Cerebellar nuclear complex (tissue), 1 donor: ENCODE measurements at places on chromosomes 2 and 18.

GRCh38 chr2:138622613-138623012, 121.0 kb downstream of the SPOPL start:
- DNase-seq, result no peak

GRCh38 chr18:22165049-22165602, 4.3 kb upstream of the GATA6 start:
- DNase-seq, result no peak

GRCh38 chr2:50480507-50480906, 551.4 kb downstream of the NRXN1 start:
- DNase-seq, result no peak

- DNase-seq, result no peak
These were observed 320.1 kb downstream of the OSR1 start for GRCh38 chr2:19038071-19039015.

- no peak for DNase-seq
These were observed 133.4 kb upstream of the NABP1 start for GRCh38 chr2:191544461-191545062.

GRCh38 chr18:1464444-1465217, 560.0 kb downstream of the ADCYAP1 start:
- DNase-seq, result no peak

- DNase-seq, result no peak
These were observed 157.2 kb upstream of the COPS8 start for GRCh38 chr2:236928380-236929037.

DNA sequence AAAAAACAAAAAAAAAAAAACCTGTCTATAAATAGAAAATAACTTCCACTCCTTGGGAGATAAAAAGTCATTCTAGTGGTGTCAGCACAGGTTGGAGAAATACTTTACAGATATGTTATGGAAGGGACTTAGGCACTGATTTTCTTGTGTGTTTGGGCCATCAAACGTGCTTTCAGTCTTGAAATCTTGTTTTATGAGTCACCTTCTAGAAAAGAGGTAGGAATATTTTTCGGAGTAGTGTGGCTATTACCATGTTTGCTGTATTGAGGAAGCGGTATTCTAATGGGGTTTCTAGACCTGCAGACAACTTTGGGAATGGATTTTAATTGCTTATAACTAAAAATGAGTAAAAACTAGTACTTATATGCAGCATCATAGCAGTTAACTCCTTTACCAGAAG, 12.0 kb downstream of the HNMT start:
- DNase-seq, result no peak

DNA sequence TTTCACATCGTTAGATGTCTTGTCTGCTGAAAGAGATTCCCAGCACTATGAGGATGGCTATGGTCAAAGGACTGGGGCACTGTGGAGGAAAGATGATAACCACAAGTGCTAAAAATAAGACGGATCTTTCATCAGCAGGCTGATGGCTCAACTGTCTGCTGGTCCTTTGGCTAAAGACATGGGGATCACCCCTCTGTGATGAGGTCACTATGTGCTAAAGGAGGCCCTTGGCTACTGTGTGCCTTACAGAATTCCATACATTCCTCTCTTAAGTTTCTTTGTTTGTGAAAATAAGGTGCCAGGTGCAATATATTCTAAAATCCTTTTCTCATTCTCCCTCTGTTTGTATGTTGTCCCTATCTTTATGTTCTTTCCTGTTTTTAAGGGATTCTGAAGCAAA, 39.7 kb upstream of the LYPD6 start:
- DNase-seq, result no peak

DNA sequence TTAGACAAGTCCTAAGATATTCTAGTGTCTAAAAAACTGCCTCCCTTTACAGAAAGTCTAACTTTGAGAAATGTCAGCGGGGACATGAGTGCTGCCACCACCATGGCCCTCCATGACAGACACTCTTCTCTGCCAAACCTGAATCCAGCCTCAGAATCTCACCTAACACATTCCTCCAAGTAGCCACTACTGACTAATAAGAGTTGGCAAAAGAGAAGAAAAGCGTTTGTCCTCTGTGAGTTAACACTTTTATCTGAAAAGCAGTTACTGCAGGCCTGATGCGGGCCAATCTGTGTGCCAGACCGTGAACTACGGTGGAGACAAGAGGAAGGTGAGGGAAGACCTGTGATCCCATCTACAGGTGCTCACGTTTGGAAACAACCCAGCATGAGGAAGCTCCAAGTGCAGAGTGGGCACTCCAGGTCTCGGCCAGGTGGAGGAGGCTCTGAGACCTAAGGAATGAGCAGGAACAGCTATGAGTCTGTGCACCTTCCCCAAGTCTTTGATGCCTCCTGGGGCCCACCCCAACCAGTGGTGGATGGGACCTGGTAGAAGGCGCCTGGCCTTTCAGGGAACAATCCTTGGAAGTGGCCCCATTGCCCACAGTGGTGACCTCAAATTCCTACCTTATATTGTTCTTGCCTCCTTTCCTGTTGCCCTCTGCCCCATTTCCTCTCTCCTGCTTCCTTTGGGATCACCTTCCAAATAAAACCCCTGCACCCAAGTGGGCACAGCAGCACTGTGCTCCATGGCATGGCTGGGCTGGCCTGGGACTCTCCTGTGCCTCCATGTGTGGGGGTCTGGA, 91.6 kb downstream of the BIN1 start:
- no peak for DNase-seq

DNA sequence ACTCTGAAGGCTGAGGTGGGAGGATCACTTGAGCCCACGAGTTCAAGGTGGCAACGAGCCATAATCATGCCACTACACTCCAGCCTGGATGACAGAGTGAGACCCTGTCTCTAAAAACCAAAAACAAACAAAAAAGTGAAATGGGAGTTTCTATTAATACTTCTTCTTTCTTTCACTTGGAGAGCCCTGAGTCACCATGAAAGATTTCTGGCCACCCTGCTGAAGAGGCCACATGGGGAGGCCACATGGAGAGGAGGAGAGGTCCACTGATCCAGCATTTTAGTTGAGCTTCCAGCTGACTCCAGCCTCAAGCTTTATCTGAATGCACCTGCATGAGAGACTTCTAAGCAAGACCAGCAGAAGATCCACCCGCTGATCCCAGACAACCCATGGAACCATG, 74.2 kb upstream of the LAPTM4A start:
- DNase-seq, result no peak

DNA sequence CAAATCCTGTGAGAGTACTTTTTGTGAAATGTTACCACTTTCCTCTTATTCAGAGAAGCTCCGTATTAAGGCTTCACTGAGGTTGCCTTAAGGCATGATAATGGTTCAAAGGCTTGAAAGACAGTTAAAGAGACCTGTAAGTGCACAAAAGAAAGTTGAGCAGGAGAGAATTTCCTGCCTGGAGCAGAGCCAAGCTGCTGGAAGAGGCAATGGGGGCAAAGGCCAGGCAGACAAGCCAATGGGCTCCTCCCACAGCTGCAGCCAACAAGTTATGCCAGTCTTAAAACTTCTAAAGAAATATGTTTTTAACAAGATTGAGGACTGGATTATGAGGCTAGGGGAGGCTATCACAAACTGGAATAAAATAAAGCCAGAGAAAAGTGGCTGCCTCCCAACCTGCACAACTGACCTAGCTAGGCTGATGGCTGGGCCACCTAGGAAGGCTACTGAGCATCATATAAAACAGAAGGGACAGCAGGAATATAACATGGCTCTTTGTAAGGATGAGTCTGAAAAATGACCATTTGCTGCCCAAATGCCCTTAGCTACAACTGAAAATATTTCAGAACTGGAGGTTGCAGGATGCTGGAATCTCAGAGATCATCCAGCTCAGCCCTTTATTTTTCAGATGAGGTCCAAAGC, 2.1 kb downstream of the IL1B start:
- no peak for DNase-seq

GRCh38 chr2:112048887-112049286, 6.2 kb upstream of the TMEM87B start:
- peak; percentile 18 for DNase-seq

DNA sequence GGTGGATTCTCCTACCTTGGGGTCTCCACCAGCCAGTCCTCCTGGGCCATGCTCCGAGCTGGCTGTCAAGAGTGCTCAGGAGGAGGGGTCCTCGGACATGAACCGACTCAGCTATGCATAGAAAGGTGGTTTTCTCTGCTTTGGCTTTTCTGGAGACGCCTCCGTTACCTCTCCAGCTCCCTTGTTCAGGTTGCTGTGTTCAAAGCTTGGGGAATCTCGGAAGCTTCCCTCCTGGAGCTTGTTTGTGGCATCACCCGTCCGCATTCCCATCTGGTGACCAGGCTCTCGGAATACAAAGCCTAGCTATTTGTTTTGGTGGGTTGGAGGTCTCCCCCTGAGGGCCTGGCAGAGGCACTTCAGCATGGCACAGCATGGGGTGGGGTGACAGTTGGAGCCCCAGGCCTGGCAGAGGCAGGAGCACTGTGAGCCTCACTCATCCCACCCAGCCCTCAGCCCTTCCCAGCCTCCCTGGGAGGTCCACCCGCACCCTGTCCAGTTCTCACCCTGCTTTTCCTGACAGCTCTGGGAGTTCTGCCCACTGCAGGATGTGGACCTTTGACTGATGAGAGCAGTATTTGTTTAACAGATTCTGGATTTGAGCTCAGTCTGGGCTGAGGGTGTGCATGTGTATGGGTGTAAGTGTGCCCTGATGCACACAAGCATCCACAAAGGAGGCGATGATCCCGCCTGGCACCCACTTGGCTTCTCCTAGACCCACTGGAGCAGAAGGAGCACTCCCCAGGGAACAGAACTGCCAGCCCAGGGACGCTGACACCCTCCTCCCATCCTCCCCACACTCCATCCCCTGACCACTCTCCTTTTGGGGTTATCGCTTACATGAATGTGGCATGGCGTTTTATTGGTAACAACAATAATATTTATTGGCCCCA, 107.3 kb upstream of the HS6ST1 start:
- DNase-seq, result no peak

DNA sequence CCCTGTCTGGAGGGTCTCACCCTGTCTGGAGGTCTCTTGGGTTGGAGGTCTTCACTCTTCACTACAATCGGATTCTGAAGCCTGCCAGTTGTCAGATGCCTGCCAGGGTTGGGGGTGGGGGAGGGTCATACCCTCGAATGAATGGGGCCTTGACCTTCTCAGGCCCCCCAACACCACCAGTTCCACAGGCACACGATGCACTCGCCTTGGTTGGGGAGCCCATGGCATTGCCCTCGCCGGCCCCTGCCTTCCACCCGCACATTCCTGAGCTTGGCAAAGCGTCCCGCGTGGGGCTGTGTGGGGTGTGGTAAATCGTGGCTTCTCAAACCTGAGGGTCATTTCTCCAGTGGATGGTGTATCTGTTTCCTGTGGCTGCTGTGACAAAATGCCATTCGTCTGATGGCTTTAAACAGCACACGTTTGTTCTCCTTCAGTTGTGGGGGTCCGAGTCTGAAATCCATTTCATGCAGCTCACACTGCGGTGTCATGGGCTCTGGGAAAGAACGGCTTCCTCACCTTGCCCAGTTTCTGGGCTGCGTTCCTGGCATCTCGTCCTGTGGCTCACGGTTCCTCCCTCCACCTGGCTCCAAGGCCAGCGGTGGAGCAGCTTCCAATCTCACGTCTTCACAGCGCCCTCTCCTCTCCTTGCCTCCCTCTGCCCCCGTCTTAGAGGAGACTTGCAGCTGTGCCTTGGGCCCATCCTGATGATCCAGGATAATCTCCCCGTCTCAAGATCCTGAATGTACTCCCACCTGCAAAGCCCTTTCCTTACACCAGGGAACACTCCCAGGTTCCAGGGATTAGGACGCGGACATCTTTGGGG, 38.0 kb upstream of the HPCAL1 start:
- DNase-seq, result no peak

GRCh38 chr2:230319211-230319862, 7.7 kb upstream of the SP140L start:
- DNase-seq, result no peak

DNA sequence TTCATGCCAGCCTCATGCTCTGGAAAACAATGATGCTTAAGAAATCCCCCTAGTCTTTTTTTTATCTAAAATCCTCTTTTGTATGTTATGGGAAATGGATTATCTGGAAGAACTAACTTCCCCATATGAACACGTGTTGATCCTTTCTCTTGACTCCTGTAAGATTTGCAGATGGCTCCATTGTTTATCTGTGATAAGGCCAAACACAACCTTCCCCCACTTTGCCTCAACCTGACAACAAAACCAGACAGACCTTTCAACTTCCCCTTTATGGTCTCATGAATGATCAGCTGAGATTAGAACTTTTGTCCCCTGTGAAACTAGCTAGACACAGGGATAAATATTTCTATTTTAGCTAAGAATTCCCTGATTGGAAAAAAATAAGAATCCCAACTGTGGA, 828.0 kb upstream of the CDH2 start:
- no peak for DNase-seq

DNA sequence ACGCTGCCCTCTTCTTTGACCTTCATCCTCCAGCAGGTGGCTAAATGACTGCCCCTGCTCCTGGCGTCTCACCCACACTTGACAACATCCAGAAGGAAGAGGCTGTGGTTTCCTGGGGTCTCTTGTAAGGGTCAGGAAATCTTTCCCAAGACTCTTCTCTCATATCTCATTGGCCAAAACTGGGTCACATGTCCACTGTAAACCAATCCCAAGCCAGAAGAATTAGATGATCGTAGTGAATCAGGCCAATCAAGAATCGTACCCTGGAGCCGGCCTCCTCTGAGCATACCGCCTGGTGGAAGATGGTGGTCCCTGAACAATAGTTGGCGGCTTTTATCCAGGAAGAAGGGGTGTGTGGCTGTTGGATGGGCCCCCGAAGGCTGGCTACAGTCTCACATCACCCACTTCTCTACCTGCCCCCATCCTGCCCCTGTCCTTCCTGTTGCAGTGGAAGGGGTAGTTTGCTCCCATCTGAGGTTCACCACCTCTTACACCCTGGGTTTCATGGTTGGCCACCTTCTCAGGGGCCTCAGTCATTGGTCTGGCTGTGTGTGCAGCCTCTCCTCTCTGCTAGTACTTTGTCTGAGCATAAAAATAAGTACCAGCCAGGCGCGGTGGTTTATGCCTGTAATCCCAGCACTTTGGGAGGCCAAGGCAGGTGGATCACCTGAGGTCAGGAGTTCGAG, 3.8 kb downstream of the SAG start:
- DNase-seq, result no peak

DNA sequence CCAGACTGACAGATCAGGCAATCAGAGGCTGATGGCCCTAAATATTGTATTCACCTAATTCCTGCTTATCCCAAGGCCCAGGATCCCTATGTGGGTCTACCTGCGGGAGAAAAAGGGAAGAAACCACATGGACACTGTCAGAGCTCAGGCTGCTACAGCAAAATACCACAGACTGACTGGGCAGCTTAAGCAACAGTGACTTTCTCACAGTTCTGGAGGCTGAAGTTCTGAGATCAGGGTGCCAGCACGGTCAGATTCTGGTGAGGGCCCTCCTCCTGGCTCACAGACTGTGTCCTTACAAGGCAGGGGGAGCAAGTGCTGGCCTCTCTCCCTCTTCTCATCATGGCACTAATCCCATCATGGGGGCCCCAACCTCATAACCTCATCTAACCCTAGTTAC, 181.7 kb downstream of the TMEM163 start:
- no peak for DNase-seq

- no peak for DNase-seq
These were observed 276 bp downstream of the NFE2L2 start for GRCh38 chr2:177264209-177264692.

DNA sequence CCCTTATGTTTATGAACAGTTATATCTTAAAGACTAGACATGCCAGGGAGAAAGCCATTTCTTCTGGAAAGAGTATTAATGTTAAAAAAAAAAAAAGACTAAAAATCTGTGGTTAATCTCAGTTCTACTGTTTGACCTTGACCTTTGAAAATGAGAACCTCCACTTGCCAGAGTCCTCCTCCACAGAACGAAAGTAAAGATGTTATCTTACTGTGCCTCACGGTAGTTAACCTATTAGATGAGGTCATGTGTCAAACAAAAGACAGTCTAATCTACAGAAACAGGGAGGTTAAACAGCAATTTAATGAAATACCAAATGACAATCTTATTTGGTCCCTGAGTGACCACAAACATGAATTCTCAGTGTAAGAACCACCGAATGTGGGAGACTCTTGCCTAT, 51.2 kb downstream of the SLC14A2 start:
- DNase-seq, result no peak
